ENCODE measurements at places on chromosomes 6 and 20. TPM values are rescaled to one million over a fixed set of nuclear protein-coding genes. Genes with fewer than 3 reads are reported as not detected.
A peak's percentile ranks its signal among the peaks of the same experiment; 100 is the strongest.

Gene PTCHD4
- 6.5 TPM for total RNA-seq

Gene FOXQ1
- total RNA-seq, result 2.5 TPM

Gene BEND6
- 23.6 TPM for total RNA-seq

Gene NFKBIL1
- 43.6 TPM for total RNA-seq

- H3K4me3 ChIP-seq, result peak overlapping the region; percentile 30
- peaks cover 16% of the 10 kb centered on the region for H3K4me1 ChIP-seq
- no peaks in the 10 kb centered on the region for H3K36me3 ChIP-seq
Measured at GRCh38 chr20:61436667-61437279, 184.7 kb downstream of the CDH4 start.

DNA sequence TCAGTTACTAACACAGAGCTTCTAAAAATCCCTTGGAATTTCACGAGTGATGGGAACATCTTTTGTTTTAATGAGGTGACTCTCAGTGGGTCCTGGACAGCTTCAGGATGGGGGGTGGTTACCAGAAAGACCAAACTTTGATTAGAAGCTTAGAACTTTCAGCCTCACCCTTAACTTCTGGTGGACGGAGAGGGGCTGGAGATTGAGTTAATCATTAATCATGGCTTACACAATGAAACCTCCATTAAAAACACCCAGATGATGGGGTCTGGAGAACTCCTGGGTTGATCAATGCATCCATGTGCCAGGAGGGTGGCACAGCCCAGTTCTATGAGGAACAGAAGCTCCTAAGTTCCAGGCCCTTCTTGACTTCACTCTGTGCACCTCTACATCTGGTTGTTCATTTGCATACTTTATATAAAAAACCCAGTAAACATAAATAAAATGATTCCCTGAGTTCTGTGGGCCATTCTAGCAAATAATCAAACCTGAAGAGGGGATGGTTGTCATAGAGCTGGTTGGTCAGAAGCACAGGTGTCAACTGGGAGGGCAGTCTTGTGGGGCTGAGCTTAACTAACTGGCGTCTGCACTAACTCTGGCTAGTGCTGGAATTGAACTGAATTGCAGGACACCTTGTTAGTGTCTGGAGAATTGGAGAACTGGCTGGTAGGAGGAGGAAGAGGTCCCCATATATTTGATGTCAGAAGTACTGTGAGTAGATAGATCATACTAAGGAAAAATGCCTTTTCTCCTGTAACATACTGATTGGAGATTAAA lies 10.3 kb downstream of the RMND1 start:
- peaks cover 57% of the 10 kb centered on the region for H3K4me1 ChIP-seq
- no peak overlapping the region for H3K4me3 ChIP-seq
- H3K27ac ChIP-seq, result peak overlapping the region; percentile 49
- peak; percentile 32 for DNase-seq
- peaks cover 10% of the 10 kb centered on the region for H3K36me3 ChIP-seq

DNA sequence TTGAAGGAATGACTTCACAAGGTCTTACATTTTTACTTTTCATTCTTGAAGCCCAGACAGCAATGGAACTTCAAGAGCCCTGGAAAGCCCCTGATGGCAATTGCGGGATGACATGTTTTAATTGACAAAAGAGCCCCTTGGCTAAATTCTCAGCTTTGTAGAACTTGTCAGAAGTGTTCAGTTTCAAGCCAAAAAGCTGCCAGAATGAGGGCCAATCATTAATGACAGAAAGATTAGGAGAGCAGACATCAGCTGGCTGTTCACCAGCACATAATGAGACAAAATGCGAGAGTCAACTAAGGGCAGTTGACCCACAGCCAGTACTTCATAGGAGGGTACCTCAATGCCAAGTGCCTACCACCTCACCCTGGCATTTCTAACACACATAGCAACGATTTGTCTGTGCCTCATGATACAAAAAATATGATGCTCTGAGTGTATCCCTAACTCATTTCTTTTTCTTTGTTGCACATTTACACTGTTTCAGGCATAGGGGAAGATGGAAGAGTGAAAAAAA lies 243.1 kb downstream of the MYLK4 start:
- H3K4me1 ChIP-seq, result peaks cover 19% of the 10 kb centered on the region
- no peak overlapping the region for H3K4me3 ChIP-seq
- H3K27me3 ChIP-seq, result peaks cover 33% of the 10 kb centered on the region
- H3K36me3 ChIP-seq, result no peaks in the 10 kb centered on the region
- DNase-seq, result no peak

- no peaks in the 10 kb centered on the region for H3K27me3 ChIP-seq
- peak overlapping the region; percentile 90 for H3K4me3 ChIP-seq
- no peak overlapping the region for H3K27ac ChIP-seq
- peaks cover 12% of the 10 kb centered on the region for H3K4me1 ChIP-seq
- no peak for DNase-seq
- peaks cover 23% of the 10 kb centered on the region for H3K36me3 ChIP-seq
Measured at GRCh38 chr20:36237477-36237876, 1.2 kb downstream of the AAR2 start.

DNA sequence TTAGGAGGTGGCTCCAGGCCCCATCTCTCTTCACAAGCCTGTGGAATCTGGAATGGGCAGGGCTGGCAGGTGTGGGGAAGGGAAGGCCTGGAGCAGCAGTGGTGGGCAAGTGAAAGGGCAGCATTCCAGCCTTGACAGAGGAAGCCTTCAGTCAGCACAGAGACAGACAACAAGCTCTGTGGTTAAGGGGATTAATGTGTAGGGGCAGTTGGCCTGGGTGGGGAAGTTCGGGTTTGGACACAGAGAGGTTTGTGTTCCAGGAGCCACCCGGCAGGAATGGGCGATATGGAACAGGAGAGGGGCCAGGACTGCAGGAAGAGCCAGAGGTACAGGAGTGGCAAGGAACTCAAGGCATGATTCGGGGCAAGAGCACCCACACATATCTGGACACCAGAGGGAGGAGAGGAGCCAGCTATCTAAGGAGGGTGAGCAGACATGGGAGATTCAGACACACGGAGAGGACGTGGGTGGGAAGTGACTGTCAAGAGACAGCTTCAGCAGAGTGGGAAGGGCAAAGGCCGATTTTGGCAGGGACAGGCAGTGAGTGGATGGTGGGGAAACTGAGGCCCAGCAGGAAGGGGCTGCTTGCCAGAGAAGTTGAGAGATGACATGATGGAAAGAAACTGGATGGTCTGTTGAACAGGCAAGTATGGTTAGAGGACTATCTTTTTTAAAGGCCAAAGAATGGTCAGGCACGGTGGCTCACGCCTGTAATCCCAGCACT lies 2.5 kb upstream of the SLC44A4 start:
- DNase-seq, result peak; percentile 82
- no peaks in the 10 kb centered on the region for H3K4me1 ChIP-seq
- peaks cover 49% of the 10 kb centered on the region for H3K36me3 ChIP-seq
- H3K27ac ChIP-seq, result no peak overlapping the region
- H3K4me3 ChIP-seq, result no peak overlapping the region

- no peak overlapping the region for H3K4me3 ChIP-seq
- H3K27me3 ChIP-seq, result no peaks in the 10 kb centered on the region
- no peak for DNase-seq
- no peaks in the 10 kb centered on the region for H3K36me3 ChIP-seq
Measured at GRCh38 chr6:40285996-40286395, 301.2 kb downstream of the LRFN2 start.

DNA sequence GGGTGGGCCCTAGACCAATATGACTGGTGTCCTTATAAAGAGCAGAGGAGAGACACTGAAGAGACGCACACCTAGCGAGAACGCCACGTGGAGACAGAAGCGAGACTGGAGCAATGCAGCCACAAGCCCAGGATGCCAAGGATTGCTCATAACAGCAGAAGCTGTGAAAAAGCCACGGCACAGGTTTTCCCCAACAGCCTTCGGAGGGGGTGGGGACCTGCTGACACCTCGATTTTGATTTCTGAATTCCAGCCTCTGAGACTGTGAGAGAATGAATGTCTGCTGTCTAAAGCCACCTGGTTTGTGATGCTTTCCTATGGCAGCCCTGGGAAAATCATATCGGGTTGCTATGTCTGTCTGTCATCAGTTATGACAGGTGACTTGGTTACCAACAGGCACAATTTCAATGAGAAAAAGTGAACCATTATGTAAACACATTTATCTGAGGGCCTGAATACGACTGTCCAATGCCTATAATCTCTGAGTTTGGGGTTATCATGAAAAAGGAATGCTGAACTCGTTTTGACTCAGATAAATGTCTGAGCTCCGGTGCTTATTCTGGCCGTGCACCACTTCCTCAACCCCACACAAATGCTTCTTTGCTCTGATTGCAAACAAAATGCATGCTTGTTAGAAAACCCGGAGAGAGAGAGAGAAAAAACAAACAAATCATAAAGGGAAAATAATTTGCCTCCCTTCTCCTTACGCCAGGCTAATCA lies 769.7 kb downstream of the PTPRT start:
- peak; percentile 3 for DNase-seq
- no peaks in the 10 kb centered on the region for H3K27me3 ChIP-seq
- no peak overlapping the region for H3K4me3 ChIP-seq
- H3K36me3 ChIP-seq, result no peaks in the 10 kb centered on the region

DNA sequence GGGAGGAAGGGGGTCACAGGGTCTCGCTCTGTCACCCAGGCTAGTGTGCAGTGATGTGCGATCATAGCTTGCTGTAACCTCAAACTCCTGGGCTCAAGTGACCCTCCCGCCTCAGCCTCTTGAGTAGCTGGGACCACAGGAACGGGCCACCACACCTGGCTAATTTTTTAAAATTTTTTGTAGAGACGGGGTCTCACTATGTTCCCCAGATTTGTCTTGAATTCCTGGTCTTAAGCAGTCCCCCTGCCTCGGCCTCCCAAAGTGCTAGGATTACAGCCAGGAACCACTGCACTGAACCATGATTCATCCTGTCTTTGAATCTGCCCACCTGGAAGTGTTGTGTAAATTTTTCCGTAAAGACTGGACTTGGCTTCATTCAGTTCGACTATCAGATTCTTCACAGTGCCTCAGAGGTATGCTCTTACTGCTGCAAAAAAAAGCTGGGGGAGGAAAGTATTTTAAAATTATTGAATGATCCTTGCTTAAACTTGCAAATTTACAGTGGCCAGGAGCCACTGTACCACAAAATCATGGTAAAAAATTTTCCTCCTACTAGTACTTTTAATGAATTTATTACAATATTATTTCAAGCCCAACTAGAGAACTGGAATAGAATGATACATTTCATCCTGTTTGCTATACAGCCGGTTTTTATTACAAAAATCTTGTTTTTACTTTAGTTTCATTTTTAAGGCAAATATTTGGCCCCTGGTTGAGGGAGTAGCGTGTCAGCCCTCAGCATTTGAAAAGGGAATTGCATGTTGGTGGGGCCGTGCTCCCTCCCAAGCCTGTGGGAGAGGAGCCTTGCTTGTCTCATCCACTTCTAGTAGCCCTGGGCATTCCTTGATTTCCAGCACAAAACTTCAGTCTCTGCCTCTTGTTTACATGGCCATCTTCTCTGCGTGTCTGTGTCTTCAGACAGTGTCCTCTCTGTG lies 202.5 kb upstream of the SGK1 start:
- H3K36me3 ChIP-seq, result no peaks in the 10 kb centered on the region
- no peak overlapping the region for H3K27ac ChIP-seq
- peaks cover 34% of the 10 kb centered on the region for H3K4me1 ChIP-seq
- H3K27me3 ChIP-seq, result no peaks in the 10 kb centered on the region
- DNase-seq, result no peak

- peaks cover 22% of the 10 kb centered on the region for H3K4me1 ChIP-seq
- no peak overlapping the region for H3K27ac ChIP-seq
- H3K4me3 ChIP-seq, result no peak overlapping the region
- no peak for DNase-seq
- no peaks in the 10 kb centered on the region for H3K36me3 ChIP-seq
Measured at GRCh38 chr20:24771542-24772061, 177.5 kb upstream of the CST7 start.

DNA sequence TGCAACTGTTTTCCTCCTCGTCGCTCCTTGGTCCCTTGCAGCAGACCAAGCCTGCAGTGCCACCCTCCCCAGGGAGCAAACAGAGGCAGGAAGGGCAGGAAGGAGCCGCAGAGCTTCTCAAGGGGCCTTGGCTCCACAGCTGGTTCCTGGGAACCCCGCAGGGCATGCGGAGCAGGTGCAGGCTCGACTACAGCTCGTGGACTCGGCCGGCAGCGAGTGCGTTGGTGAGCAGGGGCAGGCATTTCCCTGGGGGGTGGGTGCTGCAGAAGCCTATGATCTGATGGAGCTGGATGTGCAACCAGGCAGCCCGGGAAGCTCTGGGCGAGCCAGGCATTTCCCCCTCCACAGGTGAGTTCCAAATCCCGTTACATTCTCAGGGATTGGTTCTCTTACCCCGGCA lies 37.1 kb downstream of the FRMD1 start:
- H3K27me3 ChIP-seq, result no peaks in the 10 kb centered on the region
- H3K4me1 ChIP-seq, result no peaks in the 10 kb centered on the region
- no peaks in the 10 kb centered on the region for H3K36me3 ChIP-seq
- H3K4me3 ChIP-seq, result no peak overlapping the region
- no peak overlapping the region for H3K27ac ChIP-seq
- peak; percentile 55 for DNase-seq

GRCh38 chr6:5956939-5957338 lies 49.8 kb downstream of the NRN1 start:
- peaks cover 9% of the 10 kb centered on the region for H3K27me3 ChIP-seq
- H3K4me1 ChIP-seq, result no peaks in the 10 kb centered on the region
- DNase-seq, result no peak
- H3K27ac ChIP-seq, result no peak overlapping the region
- H3K36me3 ChIP-seq, result no peaks in the 10 kb centered on the region
- H3K4me3 ChIP-seq, result no peak overlapping the region

DNA sequence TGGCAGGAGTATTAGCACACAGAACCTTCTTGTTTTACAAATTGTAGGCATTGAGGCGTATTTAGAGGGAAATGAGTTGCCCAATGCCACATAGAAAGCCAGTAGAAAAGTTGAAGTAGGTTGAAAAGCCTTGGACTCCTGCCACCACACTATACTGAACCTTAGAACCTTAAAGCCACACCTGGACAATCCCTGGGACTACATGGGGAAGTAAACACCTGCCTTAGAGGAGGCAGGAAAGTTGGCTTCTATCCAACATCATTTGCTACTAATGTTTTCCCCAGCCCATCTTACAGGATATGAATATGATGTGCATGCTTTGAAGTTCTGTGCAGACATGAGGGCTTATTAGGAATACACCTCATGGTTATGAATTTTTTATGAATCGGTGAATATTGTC lies 5.3 kb upstream of the EPPIN start:
- H3K36me3 ChIP-seq, result no peaks in the 10 kb centered on the region
- H3K4me3 ChIP-seq, result no peak overlapping the region
- H3K27me3 ChIP-seq, result peaks cover 9% of the 10 kb centered on the region
- DNase-seq, result no peak
- H3K4me1 ChIP-seq, result no peaks in the 10 kb centered on the region
- H3K27ac ChIP-seq, result no peak overlapping the region

- H3K4me3 ChIP-seq, result no peak overlapping the region
- no peak overlapping the region for H3K27ac ChIP-seq
Measured at GRCh38 chr6:113480616-113481015, 376.5 kb upstream of the MARCKS start.

GRCh38 chr20:9262653-9263194 lies 193.8 kb downstream of the PLCB4 start:
- no peaks in the 10 kb centered on the region for H3K27me3 ChIP-seq
- H3K4me1 ChIP-seq, result peaks cover 4% of the 10 kb centered on the region
- no peak overlapping the region for H3K27ac ChIP-seq
- no peak for DNase-seq
- H3K4me3 ChIP-seq, result peak overlapping the region; percentile 14

Data from osteoblast (primary cell).